ENCODE measurements at places on chromosomes 7 and 10.

DNA sequence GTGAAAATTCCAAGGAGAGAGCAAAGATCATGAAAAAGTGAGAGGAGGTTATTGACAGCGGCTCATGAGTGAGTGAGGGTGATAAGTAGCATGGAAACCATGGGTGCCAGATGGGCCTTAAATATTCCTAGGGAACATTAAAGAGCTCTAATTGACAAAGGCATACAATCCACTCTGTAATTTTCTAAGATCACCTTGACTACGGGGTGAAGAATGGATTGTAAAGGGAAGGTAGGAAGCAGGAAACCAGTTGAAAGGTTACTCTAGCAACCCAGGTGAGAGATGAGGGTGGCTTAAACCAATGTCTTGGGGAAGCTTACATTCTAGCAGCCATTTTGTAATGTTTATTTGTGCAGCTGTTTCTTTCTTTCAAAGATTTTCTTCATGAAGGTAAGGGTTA, 75.7 kb downstream of the RSU1 start:
- DNase-seq = no peak

- DNase-seq = no peak
Measured at GRCh38 chr10:47261556-47261955, 38.4 kb upstream of the GDF10 start.

DNA sequence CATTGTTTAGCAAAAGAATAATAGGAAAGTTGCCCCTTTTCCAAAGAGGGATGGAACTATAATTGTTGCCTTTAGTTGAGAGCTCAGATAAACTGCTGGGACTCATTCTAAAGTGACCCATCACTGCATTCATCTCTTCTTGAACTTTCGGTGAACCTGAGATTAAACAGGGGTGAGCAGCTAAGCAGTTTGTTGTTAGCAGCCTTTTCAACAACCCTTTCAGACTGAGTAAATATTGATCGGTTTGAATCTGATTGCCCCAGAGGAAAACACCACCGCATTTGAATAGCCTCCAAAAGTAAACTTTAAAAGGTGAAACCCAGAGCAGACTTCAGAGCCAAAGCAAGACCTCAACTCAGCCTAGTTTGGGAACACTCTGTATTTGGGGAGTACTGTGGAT, 4.7 kb downstream of the HOXA1 start:
- no peak for DNase-seq

- no peak for DNase-seq
Measured at GRCh38 chr10:129683920-129684319, 216.9 kb downstream of the MGMT start.

DNA sequence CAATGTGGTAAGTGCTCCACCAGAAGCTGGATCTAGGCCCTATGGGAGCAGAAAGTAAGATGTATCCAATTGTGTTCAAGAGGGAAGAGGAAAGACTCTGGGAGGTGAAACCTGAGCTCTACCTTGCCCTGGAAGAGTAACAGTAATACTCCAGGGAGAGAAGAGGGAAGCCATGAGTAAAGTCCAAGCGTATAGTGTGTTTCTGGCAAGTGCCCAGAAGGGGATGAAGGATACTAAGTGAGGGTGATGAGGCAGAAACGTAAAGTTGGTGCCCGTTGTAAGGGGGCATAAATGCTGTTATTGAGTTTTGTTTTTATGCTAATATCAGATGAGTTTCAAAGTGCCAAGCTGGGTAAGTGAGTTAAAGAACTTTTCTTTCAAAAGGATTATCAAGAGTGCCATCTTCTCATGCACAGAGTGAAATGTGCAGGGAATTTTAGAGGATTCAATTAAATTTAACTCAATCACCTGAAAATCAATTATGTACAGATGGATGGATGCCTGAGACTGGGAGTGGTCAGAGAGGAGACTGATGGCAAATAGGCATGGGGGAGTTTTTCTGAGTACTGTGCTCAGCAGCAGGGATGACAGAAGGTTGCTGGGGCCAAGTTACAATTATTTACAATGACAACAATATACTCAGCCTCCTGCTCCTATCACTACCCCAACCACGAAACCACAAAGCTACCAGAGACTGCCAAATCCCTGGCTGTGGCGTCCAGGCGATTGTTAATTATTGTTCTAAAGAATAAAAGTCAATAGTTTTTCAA, 123.3 kb upstream of the LAMB4 start:
- DNase-seq = no peak
